Activated CD8-positive, alpha-beta memory T cell treated with anti-CD3 and anti-CD28 coated beads, Interleukin-2, amount 50 U/mL, for 48 hours (primary cell): ENCODE measurements at places on chromosomes 5 and 9.

GRCh38 chr9:4152876-4153275, 147.0 kb downstream of the GLIS3 start:
- DNase-seq: no peak

GRCh38 chr5:53730943-53731342, 170.5 kb downstream of the NDUFS4 start:
- DNase-seq: no peak

DNA sequence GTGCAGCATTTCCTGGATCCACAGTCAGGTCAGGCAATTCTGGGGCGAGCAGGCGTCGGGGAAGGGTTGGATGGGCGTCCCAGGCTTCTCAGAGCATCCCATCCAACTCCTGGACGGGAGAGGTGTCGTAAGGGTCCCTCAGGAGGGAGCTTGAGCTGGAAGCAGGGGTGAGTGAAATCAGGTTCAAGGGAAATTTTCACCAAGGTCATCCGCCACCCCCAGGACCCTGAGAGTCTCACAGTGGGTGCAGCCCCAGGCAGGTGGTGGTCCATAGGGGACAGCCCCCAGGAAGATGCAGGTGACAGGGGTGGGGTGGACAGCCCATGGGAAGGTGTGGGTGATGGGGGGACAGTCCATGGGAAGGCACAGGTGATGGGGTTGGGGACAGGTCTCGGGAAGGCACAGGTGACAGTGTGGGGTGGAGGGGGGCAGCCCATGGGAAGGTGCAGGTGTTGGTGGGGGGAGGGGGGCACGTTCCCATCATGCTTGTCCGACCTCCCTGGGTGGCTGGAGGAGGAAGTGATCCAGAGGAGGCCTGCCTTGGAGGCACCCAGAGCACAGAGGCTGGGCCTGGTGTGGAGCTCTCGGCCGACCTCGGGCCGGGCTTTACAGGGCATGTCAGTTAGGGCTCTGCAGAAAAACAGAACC, 48.9 kb downstream of the AHRR start:
- DNase-seq: peak; percentile 49

- peak; percentile 83 for DNase-seq
Observed at GRCh38 chr5:76403766-76404222, 709 bp downstream of the IQGAP2 start.

DNA sequence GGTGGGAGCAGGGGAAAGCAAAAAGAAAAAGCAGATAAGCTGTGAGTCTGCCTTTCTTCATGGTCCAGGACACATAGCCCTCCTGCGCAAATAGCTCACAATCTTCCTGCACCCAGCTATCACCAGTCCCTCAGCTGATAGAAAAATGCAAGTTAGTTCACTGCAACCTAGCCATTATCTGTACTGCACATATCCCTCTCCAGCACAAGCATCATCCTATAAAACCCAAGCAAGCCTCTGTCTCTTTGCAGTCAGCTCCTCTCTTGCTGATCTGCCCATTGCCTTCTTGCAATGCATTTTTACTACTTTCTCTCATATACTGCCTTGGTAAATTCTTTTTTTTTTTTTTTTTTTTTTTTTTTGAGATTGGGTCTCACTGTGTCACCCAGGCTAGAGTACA, 20.0 kb upstream of the MSANTD3 start:
- no peak for DNase-seq

DNA sequence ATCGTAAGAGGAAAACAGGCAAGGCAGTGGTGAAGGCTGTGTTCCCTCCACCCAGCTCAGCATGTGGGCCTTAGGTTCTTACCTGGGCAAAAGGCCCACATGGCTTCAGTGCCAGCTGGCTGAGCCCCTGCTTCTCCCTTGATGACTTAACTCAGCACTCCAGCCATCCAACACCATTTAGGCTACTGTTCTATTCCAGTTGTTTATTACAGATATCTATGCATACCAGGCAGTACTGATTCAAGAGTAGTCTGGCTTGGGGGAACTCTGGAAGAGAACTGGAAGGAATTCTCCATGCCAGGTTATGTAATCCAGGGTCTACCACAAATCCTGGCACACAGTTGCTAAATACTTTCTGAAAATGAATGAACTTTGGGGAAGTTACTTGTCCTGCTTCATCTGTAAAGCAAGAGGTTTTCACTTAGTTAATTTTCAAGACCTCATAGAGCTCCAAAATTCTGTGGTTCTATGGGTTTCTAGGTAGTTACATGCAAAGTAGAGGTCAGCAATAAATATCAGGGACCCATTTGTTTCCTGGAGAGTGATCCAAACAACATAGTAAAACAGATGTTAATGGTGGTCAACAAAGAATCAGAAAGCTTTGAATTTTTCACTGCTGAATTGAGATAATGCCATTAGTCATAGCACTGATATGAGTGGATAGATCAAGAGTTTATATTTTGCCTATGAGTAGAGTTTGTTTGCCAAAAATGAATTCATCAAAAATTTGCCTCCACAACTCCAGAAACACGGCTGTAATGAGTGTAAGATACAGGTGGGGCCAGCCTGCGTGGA, 88.2 kb upstream of the OSMR start:
- DNase-seq: no peak

DNA sequence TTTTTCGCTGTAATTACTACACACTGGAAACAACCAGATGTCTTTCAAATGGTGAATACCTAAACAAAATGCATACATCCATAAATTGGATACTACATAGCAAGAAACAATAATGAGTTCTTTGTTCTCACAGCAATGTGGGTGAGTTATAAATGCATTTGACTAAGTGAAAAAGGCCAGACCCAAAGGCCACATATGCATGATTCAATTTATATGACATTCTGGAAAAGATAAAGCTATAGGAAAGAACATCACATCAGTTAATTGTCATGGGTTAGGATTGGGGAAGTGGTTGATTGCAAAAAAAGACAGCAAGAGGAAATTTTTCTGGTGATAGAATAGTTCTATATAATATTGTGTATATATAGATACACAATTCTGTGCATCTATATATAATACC, 198.9 kb downstream of the CYLC2 start:
- no peak for DNase-seq

DNA sequence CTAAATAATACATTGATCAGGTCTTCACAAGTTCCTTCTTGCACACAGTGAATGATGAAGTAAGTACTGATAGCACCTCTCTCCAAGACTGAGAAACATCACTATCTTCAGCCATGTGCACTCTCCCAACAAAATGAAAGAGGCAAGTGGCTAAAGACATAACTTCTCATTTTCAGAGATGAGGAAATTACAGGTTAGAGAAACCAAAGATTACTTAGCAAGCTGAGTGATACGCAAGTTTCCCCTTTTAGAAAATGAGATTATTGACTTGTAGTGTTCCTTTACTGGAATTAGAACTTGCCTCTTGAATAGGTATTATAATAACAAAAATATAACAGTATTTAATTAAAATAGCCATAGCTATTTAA, 21.6 kb downstream of the CEMIP2 start:
- no peak for DNase-seq

GRCh38 chr9:137731947-137732813, 113.4 kb downstream of the EHMT1 start:
- DNase-seq: no peak

- DNase-seq: no peak
Observed at GRCh38 chr5:124719113-124719967, 27.1 kb downstream of the ZNF608 start.

DNA sequence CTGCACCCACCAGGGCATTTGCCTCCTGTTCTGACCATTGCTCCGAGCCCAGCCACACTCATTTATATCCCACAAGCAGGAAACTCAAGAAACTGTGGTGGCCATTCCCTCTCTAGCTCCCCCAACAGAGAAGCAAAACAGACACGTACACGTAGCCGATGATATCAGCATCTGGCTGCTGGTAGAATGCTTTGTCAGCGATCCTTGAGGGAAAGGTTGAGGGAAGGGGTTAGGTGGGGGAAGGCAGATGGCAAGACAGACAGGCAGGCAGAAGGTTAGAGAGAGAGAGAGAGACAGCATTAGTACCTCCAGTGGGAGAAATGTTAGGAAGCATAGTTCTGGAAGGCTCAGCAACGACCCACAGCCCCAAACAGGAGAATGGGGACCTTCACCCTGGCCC, 7.8 kb downstream of the HIGD2A start:
- no peak for DNase-seq

- DNase-seq: no peak
Observed at GRCh38 chr9:80177949-80178480, 606.2 kb downstream of the TLE4 start.

DNA sequence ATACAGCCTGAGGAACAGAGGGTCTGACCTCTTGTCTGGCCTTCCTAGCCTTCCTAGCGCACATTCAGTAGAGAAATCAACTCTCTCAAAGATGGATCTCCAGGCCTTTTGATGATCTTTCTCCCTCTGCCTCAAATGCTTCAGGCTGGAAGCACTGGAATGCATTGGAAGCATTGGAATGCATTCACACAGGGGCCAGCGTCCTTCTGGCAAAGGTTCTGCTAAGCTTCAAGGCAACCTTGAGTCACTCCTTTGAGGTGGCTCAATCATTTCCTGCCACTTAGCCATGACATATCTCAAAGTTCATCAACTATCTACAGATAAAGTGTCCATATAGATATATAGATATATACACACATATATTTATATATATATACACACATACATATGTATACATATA, 42.9 kb downstream of the OR2K2 start:
- no peak for DNase-seq

GRCh38 chr9:33778700-33779351, 16.5 kb upstream of the PRSS3 start:
- DNase-seq: no peak

- no peak for DNase-seq
Observed at GRCh38 chr5:81768935-81769452, 18.1 kb upstream of the SSBP2 start.

GRCh38 chr5:168057905-168058304, 233.5 kb upstream of the WWC1 start:
- DNase-seq: no peak

GRCh38 chr5:15002173-15002572, 130.6 kb upstream of the ANKH start:
- DNase-seq: no peak

- DNase-seq: no peak
Observed at GRCh38 chr5:59709846-59710245, 183.7 kb downstream of the PDE4D start.

DNA sequence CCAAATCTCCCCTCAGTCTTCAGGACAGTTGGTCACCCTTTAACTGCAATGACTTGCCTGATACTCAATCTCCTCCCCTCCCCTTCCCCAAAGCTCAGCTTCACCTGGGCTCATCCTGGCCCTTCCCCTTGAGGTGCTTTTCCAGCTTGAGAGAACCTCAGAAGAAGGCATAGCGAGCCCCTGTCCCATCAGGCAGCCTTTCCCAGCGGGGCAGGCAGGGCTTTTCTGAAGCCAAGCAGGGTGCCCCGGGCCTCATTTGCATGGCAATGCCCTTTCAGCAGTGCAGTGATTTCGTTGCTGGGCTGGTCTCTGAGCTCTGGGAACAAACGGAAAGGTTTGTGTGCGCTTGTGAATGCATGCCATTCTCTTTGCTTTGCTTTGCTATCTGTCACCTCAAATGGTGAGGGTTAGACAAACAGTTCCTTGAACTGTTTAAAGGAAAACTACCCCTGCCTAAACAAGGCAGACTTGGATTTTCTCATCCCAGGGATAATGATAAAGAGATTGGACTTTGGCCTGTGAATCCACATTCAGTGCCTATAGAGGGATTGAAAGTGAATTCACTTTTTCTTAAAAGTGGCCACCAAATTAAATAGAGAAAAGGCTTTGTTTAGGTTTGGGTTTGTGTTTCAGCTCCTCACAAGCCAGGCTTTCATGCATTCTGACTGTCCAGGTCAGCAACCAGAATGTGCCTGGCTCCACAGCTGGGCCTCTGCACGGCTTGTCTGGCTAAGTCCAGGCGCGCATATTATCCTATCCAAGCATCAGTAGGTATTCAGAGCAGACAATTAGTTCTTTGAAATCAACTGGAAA, 165.3 kb downstream of the ZNF608 start:
- no peak for DNase-seq

- peak; percentile 90 for DNase-seq
Observed at GRCh38 chr9:131046581-131047202, 37.7 kb downstream of the LAMC3 start.

DNA sequence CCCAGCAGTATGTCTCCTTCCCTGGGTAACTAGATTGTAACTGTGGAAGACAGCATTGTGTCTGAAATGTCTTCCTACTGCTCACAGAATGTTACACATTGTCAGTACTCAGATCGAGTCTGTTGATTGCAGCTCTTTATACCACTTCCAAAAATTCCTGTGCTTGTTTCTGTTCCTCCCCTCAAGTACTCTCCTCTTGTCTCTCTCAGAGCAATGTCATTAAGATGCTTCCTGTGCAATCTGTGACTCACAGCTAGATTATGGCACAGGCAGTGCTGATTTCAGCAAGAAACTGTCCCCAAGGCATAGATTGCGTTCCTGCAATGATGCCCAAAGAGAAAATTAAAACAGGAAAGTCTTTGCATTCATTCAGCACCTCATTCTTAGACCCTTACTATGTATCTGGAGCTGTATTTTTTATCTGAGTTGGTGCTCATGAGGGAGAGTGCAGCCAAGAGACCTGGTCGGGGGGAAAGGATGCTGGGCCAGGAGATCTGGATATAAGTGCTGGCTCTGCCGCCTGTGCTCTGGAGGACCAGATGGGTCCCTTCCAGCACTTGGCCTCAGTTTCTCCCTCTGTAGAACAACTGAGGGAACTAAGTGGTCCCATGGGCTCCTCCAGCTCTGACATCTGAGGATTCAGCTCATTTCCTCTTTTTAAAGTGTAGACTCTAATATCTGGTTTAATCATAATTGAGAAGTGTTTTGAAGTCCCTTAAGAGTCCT, 40.8 kb upstream of the GNPDA1 start:
- DNase-seq: no peak

DNA sequence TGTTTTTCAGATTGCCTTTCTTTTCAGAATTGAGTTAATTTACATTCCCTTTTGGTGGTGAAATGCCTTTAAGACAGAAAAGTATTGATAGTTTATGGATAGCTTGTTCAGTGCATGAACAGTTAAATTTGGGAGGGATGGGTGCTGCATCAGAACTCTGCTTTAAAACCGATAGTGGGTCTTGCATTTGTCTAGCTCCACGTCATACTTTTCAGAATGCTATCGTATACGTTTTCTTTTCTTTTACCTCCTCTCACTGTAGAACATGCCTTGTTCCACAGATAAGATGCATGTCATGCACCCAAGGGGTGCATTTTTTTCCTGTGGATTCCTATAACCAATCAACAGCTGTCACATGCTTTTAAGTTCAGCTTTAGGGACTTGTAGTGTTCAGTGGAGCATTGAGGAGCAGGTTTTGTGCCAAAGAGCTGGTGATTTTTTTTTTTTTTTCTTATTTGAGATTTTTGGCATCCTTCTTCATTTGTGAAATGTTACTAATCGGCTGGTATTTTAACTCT, 2.3 kb downstream of the SLC44A1 start:
- DNase-seq: no peak

DNA sequence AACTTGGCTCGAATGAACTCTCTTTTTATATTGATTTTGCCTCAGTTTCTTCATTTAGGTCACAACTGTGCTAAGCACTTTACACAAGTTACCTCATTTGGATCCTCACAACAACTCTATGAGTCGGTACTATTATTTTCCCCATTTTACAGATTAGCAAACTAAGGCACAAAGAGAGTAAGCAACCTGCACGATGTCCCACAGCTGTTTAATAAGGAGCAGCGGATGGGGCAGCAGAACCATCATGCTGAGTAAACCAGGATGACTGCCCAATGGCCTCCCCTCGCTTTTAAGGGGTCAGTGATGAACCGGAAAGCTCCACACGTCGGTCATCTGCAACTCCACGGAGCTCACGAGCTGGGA, 607 bp downstream of the PRELID2 start:
- no peak for DNase-seq
